ENCODE measurements at places on chromosomes 7 and 10. TPM values are rescaled to one million over a fixed set of nuclear protein-coding genes. Genes with fewer than 3 reads are reported as not detected.

PGAM2 gene
- total RNA-seq: 0.64 TPM

DNA sequence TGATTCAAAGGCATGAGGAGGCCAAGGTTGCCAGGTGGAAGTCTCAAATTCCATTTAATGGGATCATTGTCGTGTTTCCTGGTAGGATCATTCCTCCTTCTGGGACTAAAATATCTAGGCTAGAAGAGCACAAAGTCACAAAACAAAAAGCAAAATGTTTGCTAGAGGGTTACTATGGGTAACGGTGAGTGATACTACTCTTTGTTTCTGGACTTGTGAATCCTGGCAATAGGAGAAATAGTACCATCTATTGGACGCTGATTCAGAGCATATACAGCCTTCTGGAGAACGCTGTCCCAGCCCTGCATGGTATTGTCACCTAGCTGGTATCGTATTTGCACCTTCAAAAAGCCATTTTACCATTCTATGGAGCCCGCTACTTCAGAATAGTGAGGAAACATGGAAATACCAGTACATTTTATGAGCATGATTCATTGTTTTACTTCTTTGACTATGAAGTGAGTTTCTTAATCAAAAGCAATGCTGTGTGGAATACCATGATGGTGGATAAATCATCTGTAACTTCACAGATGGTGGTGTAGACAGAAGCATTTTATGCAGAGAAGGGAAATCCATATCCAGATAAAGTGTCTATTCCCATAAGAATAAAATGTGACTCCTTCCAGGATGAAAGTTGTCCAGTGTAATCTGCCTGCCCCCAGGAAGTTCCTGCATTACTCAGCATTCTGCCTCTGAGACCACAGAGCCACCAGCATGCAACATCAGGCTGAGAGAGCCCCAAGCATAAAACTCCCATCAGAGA lies 361.0 kb downstream of the ETV1 start:
- DNase-seq: no peak

- no peak for DNase-seq
These were observed 37.1 kb downstream of the ZMIZ1 start for GRCh38 chr10:79105818-79106217.

- DNase-seq: no peak
These were observed 268.7 kb downstream of the CELF2 start for GRCh38 chr10:11286261-11286852.
